ENCODE measurements at places on chromosomes 7 and 10. TPM values are rescaled to one million over a fixed set of nuclear protein-coding genes. Genes with fewer than 3 reads are reported as not detected.

UNC5B gene
- 5.3 TPM for total RNA-seq

AQP1 gene
- total RNA-seq, result 140 TPM

LRRN3 gene
- 2.0 TPM for total RNA-seq

SFTPD gene
- total RNA-seq, result not detected

CPA2 gene
- total RNA-seq, result 2.2 TPM

ST8SIA6 gene
- total RNA-seq, result 0.35 TPM

ZNHIT1 gene
- 74.8 TPM for total RNA-seq

HMX3 gene
- not detected for total RNA-seq

ZNF680 gene
- 10.3 TPM for total RNA-seq

OR13A1 gene
- not detected for total RNA-seq

PPRC1 gene
- 49.7 TPM for total RNA-seq

CHAT gene
- total RNA-seq, result not detected

CPA4 gene
- 3.2 TPM for total RNA-seq

DNA sequence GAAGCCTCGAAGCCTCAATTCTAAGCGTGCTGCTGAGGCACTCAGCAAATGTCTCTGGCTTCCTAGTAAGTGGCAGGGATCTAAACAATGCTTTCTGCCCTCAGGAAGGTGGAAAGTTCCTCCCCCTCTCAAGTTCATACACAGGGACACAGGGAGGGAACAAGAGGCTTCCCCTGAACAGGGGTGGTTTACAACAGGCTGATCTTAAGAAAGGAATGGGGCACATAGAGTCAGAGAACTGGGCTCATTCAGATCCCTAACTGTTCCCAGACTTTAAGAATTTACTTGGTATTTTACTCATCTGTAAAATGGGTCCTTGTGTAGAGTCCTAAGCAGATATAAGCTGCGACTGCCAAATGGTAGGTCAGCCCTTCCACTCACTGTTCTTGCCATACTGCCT is 2.5 kb downstream of the TNS3 start:
- DNase-seq, result no peak

- DNase-seq, result no peak
These were observed 27.6 kb upstream of the PLPP4 start for GRCh38 chr10:120429395-120429794.

- no peak for DNase-seq
These were observed 152.0 kb upstream of the PITRM1 start for GRCh38 chr10:3324612-3325038.

DNA sequence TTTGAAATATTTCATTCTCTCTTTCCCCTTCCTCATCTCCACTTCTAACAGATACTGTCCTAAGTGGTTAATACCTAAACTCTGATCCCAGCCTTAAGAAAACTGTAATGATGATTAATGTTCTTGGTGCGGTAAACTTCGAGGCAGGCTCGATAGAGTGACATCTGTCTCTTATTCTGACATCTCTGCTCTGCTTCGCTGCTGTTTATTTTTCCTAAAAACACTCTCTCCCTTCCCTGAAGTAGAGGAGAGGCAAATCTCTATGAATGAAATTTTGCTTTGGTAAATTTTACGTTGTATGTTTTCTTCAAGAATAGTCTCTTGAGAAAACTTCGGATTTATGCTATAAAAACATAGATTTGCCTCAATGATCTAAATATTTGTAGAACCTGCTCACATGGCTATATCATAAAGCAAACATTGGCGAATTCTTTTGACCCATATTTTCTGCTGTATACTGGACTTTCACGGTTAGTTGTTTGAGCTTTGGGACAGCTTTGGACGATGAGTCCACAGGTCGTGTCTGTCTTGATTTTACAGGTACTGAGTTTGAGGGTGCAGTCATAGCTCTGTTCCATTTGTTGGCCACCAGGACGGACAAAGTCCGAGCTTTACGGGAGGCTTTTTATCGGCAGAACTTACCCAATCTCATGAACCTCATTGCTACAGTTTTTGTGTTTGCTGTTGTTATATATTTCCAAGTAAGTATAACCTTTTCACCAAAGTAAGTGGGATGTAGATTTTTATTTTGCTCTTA is 27.1 kb downstream of the SEC61A2 start:
- DNase-seq, result no peak

DNA sequence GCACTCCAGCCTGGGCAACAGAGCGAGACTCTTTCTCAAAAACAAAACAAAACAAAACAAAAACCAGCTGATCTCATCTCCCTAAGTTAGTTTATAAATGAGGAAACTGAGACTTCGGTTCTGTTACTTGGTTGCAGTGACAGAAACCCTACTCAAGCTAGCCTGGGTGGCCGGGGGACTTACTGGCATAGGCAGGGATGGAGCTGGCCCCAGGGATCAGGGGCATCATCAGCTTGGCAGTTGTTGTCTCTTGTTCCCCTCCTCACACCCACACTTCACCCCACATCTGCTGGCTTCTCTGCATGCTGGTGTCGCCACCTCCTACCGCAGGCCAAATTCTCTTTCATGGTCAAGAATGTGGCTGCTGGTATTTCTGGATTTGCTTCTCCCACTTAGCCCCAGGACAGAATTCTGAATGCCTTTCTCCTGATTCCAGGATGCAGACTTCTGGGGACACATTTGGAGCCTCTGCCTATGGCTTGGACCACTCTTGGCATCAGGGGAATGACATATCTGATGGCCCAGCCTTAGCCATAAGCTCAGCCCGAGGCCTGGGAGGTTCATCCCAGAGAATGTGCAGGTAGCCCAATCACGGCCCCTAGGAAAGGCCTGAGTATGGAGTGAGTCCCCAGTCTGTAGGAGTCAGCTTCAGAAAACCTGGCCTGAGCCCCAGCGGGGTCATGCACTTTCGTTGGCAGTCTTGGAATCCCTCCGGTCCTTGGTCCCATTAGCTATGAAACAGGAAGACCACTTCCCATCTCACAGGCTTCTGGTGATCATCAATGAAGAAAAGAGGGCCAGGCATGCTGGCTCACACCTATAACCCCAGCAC is 41.6 kb upstream of the CTBP2 start:
- peak; percentile 71 for DNase-seq

DNA sequence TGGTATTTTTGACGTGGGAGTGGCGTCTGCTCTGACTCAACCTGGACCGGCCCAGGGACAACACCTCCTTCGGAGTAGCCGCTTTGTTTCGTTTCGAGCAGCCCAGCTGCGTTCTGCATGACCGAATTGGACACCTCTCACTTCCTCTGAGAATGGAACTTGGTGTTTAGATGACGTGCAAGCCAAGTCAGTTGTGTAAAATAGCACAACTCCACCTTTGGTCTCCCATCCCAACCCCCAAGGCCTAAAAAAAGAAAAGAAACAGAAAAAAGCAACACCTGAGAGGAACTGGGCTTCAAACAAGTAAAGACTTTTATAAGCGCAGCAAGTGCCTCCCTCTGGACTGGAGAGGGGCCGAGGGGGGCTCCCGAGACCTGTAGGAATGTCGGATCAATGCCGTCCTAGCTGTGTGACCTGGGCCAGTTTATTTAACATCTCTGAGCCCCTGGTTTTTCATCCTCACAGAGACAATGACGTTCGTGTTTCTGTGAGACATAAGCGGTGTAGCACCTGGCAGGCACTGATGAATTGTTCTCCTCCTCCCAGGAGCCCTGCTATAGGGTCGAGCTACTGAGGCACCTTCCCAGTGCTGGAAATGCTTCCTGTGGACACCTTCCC is 52.0 kb upstream of the SMNDC1 start:
- no peak for DNase-seq

- DNase-seq, result no peak
These were observed 43.2 kb downstream of the CCNY start for GRCh38 chr10:35379226-35380137.

DNA sequence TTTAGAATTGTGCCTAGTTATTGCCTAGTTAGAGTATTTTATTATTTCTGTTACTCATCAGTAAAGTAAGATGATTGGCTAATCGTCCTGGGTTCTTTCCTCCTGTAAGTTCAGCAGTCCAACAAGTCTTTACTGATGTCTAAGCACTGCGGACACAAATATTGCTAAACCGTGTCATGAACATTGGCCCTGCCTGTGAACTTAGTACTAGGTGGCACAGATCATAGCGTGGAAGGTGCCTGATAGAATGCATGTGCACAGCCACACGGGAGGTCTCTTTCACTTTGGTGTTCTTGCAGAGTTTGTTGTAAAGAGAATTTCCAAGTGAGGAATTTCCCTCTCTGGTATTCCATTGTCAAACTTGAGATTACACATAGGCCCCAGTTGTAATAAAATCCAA is 38.0 kb downstream of the RBM33 start:
- no peak for DNase-seq

GRCh38 chr7:30750683-30751650 is 968 bp upstream of the INMT start:
- DNase-seq, result no peak

GRCh38 chr7:6286486-6286885 is 14.1 kb upstream of the CYTH3 start:
- no peak for DNase-seq

DNA sequence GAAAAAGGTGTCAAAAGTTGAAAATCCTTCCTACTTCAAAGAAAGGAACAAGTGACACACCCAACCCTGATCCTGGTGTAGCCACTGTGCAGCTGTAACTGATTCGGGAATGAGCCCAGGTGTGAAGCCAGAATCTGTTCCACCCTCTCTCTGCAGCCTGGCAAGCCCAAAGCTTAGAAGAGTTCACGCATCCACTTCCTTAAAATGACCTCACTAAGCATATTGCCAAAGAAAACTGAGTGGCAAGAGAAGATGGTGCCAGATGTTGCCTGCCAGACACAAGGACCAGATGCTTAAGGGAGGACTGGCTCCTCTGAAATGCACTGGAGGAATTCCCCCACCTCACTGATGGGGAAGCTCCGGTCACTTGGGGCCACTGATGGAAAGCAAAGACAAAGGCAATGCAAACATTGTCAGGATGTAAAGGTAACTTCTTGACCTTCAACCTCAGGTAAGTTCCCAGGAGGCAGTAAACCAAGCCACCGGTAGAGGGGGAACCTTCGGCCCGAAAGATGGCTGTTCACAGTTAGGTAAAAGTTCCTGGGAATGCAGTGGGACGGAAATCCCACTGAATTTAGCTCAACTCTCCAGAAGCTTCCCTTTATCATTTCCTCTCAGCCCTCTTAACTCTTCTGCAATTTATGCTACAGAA is 554.9 kb downstream of the KCNMA1 start:
- no peak for DNase-seq

DNA sequence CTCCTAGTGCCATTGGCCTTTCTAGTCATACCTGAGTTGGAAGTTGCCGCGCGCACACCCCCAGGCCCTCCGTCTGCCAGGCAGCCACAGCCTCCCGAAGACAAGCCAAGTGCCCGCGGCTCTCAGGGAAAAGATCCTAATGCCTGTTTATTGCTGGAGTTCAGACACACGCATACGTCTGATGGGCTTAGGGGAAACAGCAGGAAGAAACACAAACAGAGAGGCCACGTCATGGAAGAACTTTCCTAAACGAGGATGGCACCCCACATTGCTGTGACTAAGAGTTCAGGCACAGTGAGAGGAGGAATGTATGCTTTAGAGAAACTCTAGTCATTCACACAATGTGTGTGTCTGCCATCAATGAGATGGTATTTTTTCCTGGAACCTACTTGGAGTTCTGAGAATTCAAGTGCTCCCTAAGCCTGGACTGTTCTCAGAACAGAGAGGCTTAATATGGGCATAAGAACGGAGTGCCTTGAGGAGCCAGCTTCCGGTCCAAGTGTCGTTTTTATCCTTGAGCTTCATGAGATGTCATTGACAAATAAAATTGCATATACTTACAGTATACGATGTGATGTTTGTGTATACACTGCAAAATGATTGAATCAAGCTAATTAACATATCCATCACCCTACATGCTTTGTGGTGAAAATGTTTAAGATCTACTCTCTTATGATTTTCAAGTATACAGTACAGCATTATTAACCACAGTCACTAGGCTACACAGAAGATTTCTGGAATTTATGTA is 11.6 kb upstream of the RBP3 start:
- peak; percentile 62 for DNase-seq

DNA sequence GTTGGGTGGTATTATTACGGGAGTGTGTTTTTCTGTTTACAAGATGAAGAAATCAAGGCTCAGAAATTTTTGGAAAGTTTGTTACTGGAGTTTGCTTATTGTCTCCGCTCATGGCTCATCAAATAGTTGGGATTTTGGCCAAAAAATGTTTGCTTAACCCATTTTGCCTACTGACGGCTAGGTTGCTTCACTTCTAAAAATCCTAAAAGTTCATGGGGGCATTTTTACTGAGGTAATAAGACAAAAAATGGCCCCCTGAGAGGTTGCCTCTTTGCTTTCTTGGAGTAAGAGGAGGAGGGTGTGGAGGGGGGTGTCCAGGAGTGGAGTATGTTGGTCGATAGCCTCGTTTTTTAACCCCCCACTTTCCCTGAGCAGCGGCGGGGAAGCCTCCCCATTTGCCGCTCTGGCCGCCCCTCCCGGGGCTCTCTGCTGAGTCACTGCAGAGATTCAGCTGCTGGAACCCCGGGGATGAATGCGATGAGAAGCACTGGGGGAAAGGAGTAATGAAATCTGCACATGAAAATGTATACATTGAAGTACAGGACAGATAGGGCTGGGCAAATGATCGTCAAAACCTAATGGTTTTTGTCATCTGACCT is 1.5 kb downstream of the MEST start:
- DNase-seq, result no peak

DNA sequence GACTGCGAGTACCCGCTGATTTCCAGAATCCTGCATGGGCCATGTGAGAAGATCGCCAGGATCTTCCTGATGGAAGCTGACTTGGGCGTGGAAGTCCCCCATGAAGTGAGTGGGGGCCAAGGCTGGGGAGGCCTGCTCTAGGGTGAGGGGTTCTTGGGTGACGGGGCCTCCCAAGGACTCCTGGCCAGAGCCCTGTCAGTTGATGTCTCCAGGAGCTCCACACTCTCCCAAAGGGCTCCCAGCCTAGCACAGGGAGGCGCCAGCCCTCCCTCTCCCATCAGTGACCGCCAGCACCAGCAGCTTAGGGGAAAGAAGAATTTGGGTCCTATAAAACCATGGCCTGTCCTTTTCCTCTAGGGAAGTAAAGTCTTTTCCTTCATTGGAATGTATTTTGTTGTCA is 9.8 kb upstream of the ZNF22 start:
- DNase-seq, result no peak

- DNase-seq, result no peak
These were observed 162.6 kb downstream of the PIP4K2A start for GRCh38 chr10:22551681-22552365.

DNA sequence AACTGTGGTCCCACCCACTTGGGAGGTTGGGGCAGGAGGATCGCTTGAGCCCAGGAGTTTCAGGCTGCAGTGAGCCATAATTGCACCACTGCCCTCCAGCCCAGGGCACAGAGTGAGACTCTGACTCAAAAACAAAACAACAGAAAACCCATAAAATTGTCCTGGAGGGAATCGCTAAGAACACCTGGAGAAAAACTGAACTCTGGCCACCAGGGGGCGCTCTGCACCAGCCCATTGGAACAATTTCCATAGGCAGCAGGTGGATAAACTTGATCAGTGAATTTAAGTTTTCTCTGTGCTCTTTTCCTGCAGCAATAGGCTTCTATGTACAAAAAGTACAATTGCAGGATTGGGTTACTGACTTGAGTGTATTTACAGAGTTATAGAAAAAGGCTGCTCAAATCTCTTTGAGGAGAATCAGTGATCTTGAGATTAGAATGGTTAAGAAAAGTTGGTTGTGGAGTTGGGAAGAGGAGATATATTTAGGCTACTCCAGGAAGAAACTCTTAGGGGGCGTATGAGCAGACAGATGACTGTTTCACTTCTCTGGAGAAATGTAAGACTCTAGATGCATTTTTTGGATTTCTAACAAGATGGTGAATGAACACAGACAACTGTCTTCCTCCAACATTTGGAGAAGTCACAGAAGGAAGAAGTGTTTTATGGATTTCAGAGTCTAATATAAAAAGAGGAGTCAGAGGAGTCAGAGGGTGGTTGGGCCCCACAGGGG is 274.9 kb upstream of the GALNT17 start:
- no peak for DNase-seq

Data from mesenteric fat pad (tissue), 1 donor.